ENCODE measurements at places on chromosomes 3 and 15.

GRCh38 chr15:47412136-47412535 is 305.2 kb upstream of the SEMA6D start:
- no peak for DNase-seq

GRCh38 chr3:138938056-138938876 is 8.7 kb downstream of the FOXL2 start:
- peak; percentile 18 for DNase-seq

DNA sequence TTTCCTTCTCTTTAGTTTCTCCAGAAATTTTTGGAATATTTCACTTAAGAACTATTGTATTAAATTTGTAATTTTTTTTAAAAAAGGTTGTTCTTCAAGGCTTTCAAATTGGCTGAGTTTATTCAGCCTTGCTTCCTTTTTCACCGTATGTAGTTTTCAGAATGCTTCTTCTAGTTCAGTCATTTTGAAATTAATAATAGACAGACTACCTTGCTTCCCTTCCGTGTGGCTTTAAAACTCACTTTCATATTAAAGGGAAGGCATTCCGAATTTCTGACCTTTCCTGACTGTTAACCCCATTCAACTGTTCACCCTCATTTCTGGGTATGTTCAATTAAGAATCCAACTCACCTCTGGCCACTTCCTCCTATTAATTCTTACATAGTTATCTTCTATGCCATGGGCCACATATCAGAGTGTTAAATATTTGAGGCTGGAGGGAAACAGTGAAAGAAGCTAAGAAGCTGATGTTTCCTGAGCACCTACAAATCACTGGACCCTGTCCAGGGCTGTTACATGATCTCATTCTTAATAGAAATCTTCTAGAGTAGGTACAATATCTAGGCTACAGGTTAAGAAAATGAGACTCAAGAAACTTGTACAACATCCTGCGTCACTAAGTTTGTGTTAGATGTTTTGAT is 237.5 kb downstream of the P3H2 start:
- DNase-seq = no peak

DNA sequence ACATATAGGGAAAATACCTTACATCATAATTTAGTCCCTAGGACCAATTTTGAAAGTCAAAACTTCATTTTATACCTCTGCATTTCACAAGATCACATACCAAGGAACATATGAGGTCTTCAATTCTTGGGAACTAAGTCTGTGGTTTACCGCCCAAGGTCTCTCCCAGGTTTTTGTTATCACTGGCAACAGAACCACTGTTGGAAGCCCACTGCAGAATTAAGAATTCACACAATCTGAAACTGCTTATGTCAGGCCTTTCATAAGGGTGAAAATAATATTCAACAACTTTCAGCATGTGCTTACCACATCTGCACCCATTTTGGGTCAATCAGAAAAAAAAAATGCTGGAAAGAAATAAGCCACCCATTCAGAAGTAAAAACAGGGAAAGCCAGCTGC is 107.2 kb upstream of the MME start:
- DNase-seq = no peak

- no peak for DNase-seq
These were observed 20.5 kb downstream of the FILIP1L start for GRCh38 chr3:100093831-100094230.

DNA sequence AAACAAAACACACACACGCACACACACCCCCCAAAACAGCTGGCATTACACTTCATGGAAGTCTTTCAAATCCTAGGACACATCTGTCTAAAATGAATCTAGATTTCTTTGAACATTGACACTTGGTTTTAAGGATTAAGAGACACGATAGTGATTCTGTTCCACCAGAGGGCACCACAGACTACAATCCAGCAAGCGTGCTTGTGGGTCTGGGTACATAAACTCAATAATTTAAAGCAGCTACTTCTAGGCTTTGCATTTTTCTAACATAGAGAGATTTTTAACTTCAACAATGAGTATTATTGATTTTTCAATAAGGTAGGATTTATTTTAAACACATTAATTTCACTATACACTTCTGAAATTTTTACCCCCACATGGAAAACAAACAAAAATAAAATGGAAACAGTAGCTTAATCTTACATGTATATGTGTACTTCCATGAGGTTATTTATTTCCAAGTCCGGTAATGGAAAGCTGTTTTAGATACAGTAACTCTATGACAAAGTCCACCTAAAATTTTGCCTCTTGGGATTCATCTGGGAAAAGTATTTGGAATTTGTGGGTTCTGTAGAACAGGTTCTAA is 564.0 kb upstream of the TGFBR2 start:
- peak; percentile 54 for DNase-seq

- DNase-seq = no peak
These were observed 75.0 kb upstream of the CADPS start for GRCh38 chr3:62950210-62950609.
